Activated CD4-positive, CD25-positive, alpha-beta regulatory T cell treated with anti-CD3 and anti-CD28 coated beads, Interleukin-2, amount 50 U/mL, for 72 hours (primary cell): ENCODE measurements at places on chromosomes 16 and 17.

- no peak for DNase-seq
Measured at GRCh38 chr17:61461586-61461966, 9.4 kb downstream of the TBX4 start.

- no peak for DNase-seq
Measured at GRCh38 chr17:76238847-76239537, 1.3 kb downstream of the RNF157 start.

- no peak for DNase-seq
Measured at GRCh38 chr16:4052801-4053293, 63.4 kb downstream of the ADCY9 start.

GRCh38 chr16:15493466-15494180, 59.2 kb downstream of the BMERB1 start:
- DNase-seq: no peak

- DNase-seq: no peak
Measured at GRCh38 chr16:12618515-12618914, 185.2 kb downstream of the CPPED1 start.

DNA sequence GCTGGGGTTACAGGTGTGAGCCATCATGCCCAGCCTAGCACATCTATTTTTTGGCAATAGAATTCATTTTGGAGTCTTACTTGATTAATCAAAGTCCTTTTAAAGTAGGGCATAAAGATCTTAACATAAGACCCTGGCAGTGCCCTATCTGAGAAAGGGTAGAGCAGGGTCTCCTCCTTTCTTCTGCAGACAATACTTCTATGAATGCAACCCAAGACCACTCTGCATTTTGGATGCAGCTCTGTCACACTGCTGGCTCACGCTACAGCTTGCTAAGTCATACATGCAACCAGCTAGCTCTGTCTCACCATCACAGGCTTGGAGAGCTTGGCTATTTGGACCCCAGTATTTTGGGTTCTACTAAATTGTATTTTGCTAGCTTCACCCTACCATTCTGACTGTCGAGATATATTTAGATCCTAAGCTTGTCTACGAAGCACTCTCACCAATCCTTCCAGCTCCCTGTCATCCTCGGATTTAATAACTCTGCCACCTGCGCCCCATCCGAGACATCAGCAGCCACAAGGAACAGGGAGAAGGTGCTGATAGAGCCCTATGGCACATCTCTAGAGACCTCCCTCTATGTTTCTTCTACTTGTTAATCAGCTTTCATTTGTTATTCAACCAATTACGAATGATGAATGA, 45.1 kb downstream of the RBFOX3 start:
- no peak for DNase-seq

GRCh38 chr17:82845163-82845807, 5.5 kb upstream of the ZNF750 start:
- DNase-seq: no peak

GRCh38 chr17:8126491-8127066, 2.7 kb upstream of the HES7 start:
- DNase-seq: peak; percentile 66
